ENCODE measurements at places on chromosomes 1 and 21. TPM values are rescaled to one million over a fixed set of nuclear protein-coding genes. Genes with fewer than 3 reads are reported as not detected.

DNA sequence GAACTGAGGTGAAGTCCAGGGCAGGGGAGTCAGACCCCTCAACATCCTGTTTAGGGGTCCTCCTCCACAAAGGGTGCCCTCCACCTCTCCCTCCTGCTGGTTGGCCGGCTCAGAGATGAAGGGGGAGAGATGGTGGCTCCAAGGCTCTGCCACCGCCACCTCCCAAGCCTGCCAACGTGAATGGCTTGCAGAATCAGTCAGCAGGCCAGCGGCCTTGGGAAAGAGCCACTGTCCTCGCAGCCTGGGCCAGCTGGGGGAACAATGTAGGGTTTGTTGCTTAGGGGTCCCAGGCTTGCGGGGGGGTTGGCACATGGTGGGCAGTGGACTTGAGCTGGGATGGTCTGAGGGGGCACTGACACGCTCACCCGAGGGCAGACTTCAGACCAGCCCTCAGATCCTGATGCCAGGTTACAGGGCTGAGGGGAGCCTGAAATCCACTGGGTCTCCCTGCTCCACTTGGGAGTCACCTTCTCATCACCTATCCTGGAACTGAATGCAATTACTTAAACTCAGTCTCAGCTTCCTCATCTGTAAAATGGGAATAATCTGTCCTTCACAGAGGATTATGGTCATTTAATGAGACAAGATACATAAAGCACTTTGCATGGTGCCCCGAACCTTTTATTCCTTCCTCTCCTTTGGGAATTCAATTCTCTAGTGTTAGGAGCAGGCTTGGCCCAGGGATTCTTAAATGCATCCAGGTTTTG, 8.3 kb downstream of the GPR37L1 start:
- DNase-seq, result no peak

DNA sequence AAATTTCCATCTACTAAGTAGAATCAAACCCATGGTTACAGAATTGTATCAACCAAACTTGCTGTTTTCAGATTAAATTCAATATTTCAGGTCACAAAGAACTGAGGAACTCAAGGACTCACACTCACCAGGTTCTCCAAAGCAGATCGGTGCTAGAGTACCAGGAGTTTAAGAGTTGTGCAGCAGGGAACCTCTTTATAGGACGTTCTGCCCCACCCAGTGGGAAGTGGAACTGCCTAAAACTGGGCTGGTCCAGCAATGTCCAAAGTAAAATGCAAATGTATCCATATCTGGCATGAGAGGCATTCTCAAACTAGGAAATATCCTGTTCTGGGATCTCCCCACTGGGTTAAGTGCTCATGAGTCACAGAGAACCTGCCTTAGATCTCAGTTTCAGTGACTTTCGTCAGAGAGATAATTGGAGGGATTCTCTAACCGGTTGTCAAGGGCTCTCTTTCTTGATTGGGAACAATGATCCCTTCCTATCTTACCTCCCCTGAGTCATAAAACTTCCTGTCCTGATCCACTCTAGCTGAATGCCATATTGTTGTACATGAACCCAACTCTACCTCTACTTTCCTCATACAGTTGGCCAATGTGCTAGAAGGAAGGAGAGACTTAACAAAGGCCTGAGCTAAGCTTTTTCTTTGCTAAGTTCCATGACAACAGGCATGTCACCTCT, at the start of gene SPRR2D:
SPRR2D (minus strand) TSS at position 171 of the 682 bp plus-strand sequence. CDS start 774 bp downstream, outside the sequence.
- no peak for DNase-seq

DNA sequence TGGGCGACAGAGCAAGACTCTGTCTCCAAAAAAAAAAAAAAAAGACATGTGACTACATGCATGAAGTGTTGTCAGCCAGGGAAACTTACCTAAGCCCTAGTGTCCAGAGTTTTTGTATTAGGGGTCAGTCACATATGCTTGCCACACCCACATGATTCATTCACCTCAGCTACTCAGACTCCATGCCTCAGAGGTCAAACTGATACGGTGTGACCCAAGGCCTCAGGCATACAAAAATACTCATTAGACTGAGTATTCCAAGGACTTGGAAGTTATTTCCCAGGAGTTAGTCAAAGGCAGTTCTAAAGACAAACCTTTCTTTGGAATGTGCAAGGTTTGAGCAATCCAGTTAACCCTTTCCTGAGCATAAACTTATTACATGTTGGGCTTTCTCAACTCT, 6.3 kb upstream of the TRIM33 start:
- DNase-seq, result no peak

SMIM1 gene
- total RNA-seq, result 0.56 TPM

DNA sequence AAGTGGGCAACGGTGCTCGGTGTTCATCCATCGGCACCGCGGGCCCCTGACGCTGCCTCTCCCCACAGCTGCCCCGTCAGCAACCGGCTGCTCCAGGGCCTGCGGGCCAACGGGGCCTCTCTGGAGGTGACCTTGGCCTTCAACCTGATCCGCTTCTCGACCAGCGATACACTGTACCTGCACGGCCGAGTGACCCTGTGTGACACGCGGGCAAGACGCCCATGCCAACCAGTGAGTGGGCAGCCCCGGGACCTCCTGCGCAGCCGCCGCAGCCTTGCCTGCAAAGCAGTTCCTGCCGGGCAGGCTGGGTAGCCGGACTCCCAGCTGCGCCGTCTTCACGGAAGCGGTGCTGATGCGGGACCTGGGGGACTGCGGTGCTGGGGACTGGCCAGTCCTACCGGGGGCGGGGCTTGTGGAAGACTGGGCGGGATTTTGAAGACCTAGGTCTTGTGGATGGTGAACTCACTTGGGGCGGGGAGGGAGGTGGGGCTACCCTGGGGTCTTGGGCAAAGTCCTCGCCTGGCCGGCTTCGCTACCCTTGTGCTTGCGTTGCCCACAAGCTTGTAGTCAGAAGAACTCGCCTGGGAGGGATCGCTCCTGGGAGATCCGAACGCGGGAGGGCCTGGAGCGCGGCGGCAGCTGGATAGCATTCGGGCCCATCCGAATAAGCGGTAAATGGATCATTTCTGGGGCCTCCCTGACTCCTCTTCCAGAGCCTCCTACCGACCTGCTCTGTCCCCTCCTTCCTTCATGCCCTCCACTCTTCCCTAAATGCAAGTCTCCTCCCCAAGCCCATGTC, 8.8 kb upstream of the CEP85 start:
- peak; percentile 57 for DNase-seq

DNA sequence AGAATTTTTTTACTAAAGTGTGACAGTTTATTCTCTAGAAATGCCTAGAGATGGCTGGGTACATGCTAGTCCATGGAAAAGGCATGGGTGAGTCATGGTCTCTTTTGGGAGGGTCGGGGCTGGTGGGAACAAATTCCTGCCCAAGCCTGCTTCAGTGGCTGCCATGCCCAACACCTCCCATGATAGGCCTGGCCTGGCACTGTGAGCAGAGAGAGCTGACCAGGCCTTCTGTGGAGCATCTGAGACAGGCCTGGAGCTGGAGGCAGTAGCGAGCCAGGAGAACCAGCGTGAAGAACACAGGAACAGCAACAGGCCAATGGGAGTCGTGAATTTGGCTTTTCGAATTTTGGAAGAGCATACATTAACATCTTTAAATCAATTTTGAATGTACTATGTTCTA, 209.2 kb downstream of the SDCCAG8 start:
- DNase-seq, result no peak

GRCh38 chr1:25556791-25557476, 13.5 kb downstream of the LDLRAP1 start:
- DNase-seq, result no peak
